ENCODE measurements at places on chromosomes 3 and 15.

GRCh38 chr3:48680811-48681540 lies 4.7 kb downstream of the NCKIPSD start:
- DNase-seq = no peak

DNA sequence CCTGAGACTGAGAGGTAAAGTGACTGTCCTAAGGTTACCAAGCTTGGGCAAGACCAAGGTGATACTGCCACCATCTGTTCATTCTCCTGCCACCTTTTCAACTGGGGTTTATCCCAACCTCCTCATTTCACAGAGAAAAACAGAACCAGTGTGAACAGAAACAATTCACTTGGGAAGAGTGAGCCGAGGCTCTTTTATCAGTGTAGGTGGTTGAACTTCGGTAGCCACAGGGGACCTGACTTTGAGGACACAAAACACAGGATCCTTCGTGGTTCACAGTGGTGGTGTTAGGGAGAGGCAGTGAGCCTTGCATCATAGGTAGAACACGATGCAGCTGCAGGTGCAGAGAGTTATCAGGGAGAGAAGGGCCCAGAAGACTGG lies 72.8 kb upstream of the ICE2 start:
- no peak for DNase-seq

DNA sequence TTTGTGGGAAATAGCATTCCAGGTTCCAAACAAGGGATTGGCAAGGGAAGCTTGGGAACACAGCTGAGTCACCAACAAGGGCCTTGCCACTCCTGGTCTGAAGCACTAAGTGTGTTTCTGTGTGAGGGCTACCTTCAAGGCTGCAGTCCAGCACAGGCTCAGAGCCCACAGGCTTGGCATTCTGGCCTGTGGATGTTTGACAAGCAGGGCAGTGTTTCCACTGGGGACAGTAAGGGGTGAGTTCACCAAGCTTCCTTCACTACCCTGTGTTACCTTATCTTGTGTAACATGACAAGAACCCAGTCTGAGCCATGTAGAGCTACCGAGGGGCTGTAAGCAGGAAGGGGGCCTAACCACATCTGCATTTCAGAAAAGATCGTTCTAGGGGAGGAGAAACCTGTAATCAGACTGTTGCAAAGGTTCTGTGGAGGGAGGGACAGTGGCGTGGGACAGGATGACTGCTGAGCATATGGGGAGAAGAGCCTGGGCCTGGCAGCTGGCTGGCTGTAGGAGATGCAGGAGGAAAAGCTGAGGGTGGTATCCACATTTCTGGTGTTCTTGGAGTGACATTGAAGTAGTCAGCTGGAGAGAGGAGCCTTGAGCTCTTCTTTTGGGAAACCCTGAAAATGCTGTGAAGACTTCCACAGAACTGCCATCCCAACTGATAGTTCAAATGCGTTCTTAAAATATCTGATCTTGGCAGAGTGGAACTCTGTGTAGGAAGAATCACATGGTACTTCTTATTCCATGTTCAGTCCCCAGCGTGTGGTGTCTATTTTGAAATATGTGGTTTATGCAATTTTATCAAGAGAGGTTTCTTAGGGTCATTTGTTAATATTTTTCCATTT lies 61.3 kb downstream of the CTDSPL start:
- no peak for DNase-seq

- no peak for DNase-seq
Observed at GRCh38 chr3:62935793-62936192, 60.6 kb upstream of the CADPS start.

GRCh38 chr3:38658841-38659240 lies 9.4 kb upstream of the SCN5A start:
- no peak for DNase-seq

GRCh38 chr15:62940755-62941361 lies 101.7 kb upstream of the TPM1 start:
- DNase-seq = no peak

- DNase-seq = no peak
Observed at GRCh38 chr3:78825118-78825857, 942.5 kb downstream of the ROBO1 start.

DNA sequence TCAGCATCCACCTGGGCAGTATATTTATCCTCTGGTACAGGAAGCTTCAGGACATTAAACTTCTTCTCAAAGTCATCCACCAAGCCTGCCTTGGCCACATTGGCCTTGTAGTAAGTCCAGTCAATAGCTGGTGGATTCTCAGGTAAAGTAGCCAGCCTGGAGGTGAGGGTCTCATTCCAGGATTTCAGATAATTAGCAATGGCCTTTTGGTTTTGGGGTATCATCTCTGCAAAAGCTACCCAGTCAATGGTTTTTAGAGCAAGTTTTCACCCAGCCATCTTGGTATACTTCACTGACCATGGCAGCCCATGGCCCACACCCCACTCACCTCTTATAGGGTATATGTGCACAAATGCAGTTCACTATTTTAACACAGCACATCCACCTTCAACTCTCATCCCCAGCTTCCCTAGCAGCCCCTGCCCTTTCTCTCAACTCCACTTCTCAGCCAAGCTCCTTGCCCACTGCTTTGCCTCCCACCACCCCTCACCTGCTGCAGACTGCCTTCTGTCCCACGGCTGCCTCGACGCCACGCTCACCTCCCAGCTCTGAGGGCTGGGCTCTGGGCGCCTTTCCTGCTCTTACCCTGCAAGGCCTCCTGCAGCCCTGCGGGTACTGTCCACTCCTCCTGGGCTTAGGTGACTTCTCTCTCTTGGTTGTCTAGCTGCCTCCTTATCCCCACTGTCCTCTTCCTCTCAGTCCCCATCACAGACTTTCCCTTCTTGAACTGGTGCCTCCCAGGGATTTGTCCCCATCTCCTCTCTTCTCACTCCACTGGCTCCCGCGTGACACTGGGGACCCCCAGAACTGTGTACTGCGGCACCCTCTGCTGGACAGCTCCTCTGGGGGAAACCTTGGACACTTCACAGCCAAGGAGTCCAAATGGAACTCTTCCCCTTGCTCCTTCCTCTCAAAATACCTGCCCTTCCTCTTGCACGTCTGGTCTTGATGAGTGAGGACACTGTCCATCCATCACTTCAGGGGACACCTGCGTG lies 1.7 kb upstream of the TGM5 start:
- DNase-seq = no peak

GRCh38 chr15:83653639-83654378 lies at the start of gene ADAMTSL3:
Gene ADAMTSL3, plus strand, starts transcription at chr15:83654123. Its CDS starts 1,639 bp downstream, at chr15:83655762.
- no peak for DNase-seq

GRCh38 chr3:152729906-152730305 lies 105.0 kb upstream of the P2RY1 start:
- DNase-seq = no peak

DNA sequence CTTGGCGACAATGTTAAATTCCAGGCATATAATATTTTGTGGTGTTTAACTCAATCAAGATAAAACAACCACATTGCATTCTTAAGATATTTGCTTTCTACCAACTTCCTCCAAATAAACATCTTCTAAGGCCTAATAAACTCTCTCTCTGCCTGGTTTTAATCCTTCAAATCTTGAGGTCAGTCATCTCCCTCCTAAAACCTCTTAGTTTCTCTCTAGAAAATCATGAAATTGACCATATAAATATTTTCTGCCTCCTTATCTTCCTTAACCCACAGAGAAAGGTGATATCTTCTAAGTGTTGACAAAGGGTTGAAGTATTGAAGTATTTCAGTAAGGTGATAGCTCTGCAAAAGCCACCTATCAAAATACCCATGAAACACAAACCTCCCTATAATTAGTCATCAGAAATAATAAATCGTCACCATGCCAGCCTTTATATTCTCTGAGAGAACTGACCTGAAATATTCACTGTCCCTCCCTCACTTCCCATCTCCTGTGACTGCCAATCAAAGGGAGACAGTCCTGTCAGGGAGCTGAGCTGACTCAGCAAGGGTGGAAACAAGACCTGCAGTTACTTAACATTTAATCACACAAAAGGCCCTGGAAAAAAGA lies 1261.1 kb downstream of the ROBO1 start:
- DNase-seq = no peak

DNA sequence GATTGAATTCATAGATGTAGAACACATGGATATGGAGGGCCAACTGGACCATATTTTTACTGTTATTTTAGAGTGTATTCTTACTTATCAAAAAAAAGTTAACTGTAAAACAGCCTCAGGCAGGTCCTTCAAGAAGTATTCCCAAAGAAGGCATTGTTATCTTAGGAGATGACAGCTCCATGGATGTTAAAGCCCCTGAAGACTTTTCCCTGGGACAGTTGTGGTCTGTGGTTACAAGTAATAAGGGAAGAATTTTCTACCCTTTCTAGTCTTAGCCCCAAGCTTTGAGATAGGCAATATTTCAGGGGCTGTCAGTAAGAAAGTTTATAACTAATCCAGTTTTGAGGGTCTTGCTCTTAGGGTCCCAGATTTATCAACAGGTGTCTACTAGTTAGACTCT lies 62.5 kb downstream of the LRRC49 start:
- no peak for DNase-seq

DNA sequence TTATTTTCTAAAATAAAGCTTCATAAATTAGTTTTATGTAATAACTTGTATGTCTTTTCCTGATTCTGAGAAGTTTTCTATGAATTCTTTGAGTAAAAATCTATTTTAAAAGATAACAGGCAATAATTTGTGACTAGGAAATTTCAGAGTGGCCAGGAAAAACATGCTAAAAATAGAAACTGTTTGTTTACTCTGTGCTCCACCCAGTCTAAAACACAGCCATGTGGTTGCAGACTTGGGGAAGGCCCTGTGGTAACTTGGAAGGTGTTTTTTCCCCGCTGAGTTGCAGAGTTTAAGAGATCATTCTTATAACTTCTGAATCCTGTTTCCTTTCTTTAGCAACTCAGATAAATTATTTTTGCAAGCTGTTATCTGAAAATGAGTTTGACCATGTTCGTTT lies 21.9 kb downstream of the PLCL2 start:
- DNase-seq = no peak

- DNase-seq = no peak
Observed at GRCh38 chr3:68447885-68448284, 484.5 kb downstream of the TAFA4 start.

- DNase-seq = no peak
Observed at GRCh38 chr3:144585953-144586352, 614.3 kb downstream of the DIPK2A start.

- no peak for DNase-seq
Observed at GRCh38 chr15:75002398-75002797, 7.0 kb downstream of the SCAMP5 start.

- no peak for DNase-seq
Observed at GRCh38 chr15:53590380-53590779, 169.1 kb downstream of the WDR72 start.
